Activated naive CD8-positive, alpha-beta T cell treated with anti-CD3 and anti-CD28 coated beads, Interleukin-2, amount 50 U/mL, for 24 hours (primary cell): ENCODE measurements at places on chromosomes 1 and 21.

- no peak for DNase-seq
Observed at GRCh38 chr1:30173560-30173959, 549.8 kb downstream of the MATN1 start.

DNA sequence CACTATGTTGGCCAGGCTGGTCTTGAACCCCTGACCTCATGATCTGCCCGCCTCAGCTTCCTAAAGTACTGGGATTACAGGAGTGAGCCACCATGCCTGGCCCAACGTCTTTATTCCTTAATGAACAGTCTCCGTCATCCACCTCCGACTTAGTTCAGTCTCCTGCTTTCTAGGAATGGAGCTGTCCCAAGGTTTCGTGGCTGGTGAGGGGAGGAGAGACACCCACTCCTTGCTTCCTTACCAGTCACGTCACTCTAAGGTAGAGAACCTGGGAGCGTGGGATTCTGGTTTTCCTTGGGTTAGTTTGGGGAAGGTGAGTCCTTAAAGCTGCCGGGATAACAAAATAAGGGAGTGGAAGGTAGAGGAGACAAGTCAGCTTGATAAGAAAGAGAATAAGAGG is 55.0 kb upstream of the ATP2B4 start:
- DNase-seq, result no peak

- no peak for DNase-seq
Observed at GRCh38 chr1:94823116-94823515, 3.0 kb downstream of the SLC44A3 start.

DNA sequence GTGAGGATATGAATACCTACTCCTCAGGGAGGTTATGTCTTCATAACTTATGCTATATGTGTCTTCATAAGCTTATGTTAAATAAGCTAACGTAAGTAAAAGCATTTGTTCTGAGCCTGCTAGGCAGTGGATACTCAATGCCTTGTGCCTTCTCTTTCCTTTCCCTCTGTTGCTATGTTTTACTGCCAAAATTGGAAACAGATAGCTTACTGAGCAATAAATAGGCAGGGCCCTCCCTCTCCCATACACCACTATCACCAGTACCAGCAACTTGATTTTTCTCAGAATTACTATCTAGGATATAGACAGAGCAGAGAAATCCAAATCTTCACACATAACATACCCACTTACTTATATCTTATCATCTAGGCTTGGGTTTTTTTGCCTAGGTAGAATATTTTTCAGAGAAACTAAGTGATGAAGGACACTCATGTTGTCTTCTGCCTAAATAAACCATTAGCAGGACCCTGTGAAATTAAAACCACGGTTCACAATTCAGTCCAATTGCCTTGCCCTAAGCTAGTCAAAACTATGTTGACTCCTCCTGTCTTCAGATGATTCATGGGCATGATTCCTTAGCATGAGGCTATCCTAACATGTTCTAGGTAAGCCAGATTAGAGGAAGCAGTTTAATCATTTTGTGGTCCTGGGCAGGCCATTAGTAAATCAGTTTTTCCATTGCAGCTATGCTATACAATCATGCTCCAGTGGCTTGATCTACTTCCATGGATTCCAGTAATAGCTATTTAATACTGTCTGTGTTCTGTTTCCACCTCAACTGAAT is 15.9 kb upstream of the LRRC8C start:
- DNase-seq, result no peak

DNA sequence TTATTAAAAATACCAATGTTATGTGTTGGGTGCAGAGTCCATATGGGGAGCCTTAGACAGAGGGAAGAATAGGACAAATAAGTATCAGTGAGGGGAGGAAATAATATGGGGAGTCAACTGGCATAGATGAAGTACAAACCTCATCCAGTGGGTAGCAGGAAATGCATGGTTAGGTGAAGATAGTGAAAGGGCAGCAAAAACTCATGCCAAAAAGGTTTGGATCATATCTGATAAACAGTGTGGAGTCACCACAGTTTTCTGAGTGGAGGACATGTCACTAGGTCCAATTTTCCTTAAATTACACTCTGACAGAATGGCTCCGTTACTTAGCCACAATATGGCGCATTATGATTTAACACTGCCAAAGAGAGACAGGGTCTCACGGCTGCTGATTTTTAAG is 10.3 kb downstream of the DUSP23 start:
- DNase-seq, result no peak
